Activated gamma-delta T cell (primary cell): ENCODE measurements at places on chromosomes 7 and 10.
A peak's percentile ranks its signal among the peaks of the same experiment; 100 is the strongest.

- DNase-seq, result no peak
Measured at GRCh38 chr10:116465546-116465945, 37.9 kb downstream of the PNLIPRP3 start.

DNA sequence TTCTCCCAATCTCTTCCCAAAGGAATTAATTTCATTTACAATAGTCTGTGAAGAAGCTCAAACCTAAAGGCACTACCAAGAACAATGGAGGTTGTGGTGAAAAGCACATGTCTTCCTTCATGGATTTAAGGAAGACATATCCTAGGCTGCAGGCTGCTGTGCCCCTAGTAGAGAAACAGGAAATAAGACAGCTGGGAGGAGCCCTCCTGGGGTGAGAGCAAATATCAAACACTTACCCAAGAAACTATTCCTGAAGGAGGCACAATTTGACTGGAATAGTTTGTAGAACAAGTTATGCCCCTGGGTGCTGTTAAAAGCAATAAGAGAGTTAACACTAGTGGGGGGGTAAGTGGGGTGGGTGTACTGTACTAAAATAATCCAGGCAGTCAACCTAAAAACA is 30.1 kb downstream of the PDZD8 start:
- no peak for DNase-seq

GRCh38 chr7:150569245-150569955 is 2.2 kb downstream of the GIMAP4 start:
- no peak for DNase-seq

DNA sequence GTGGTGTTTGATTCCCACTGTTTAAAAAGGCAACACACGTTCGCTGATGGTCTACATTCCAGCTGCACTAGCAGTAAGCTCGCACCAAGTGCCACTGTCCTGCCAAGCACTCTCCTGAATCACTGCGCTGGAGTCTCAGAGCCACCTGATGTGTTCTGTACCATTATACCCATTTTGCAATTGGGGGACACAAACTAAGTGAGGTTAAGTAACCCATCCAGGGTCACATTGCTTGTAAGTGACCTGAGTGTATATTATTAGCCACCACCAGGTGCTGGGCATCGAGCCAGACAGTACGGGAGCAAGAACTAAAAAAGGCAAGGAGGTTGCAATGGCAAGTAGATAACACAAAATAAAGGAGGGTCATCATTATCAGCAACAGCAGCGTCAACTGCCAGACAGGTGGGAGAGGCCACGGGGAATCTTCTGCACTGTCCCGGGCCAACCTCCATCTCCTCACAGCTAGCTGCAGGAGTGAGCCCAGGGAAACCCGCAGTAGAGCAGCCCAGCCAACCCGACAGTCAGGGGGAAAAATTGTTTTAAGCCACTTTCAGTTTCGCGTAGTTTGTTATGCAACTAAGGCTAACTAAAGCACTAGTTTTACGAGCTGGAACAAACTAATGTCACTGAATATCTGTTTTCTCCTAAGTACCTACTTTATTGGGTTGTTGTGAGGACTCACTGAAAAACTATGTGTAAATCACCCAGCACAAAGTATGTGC is 712 bp upstream of the CPVL start:
- no peak for DNase-seq

DNA sequence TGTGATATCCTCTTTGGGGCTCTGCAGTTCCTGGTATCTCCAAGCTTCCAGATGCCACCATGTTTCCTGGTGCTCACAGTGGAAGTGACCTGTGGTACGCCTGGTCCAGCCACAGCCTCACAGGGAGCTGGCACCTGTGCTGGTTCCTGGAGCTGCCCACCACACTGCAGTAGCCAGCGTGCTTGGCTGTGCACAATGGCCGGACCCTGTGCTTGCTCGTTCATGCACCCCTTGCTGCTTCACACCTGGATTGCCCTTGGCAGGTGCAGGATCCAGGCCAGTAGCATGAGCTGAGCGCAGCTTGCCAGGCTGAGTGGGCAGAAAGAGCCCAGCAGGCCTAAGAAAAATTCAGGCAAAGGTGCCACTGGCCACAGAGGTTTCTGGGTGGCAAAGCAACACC is 11.4 kb upstream of the ECHDC3 start:
- no peak for DNase-seq

DNA sequence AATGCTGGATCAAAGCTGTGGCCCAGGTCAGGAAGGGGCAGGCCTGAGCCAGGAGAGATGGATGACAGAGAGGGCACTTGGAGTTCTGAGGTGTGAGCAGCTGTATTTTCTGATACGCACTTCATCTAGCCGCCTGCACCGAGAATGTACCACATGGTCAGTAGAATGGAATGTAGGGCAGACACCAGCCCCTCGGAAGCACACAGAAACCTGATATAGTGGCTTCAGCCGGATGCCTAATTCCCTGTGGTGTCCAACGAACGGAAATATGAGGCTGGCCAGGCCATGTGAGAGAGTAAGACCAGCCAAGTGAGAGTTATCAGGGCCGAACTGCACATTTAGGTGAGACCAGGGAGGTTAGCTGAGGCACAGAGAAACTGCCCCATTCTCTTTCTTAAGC is 46.7 kb upstream of the PLCE1 start:
- DNase-seq, result no peak

- DNase-seq, result no peak
Measured at GRCh38 chr7:106863274-106863997, 1.6 kb upstream of the PIK3CG start.

DNA sequence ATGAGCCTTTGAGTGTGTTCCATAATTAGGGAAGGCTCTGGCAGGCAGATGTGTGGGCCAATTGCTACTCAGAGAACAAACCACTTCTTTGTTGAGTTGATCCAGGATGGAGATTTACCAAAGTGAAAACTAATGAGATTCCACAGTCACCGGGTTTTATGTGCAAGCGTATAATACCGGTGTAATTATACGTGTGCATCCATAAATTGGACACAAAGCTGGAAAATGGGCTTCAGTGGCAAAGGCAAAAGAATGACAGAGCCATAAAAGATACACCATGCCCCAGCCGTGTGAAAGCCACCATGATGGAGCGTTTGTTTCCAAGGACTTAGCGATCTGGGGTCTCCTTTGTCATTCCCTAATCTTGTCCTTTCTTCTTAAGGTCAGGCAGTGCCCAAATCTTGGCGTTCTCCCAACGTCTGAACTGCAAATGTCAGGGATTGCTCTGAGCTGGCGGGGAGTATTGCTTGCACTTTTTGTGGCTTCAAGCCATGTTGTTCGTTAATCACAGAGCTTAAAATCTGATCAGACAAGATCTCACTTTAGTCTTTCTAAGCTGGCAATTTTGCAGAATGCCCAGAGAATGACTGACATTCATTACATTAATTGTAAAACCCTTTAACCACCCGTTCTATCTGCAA is 70.1 kb downstream of the NPTX2 start:
- no peak for DNase-seq

DNA sequence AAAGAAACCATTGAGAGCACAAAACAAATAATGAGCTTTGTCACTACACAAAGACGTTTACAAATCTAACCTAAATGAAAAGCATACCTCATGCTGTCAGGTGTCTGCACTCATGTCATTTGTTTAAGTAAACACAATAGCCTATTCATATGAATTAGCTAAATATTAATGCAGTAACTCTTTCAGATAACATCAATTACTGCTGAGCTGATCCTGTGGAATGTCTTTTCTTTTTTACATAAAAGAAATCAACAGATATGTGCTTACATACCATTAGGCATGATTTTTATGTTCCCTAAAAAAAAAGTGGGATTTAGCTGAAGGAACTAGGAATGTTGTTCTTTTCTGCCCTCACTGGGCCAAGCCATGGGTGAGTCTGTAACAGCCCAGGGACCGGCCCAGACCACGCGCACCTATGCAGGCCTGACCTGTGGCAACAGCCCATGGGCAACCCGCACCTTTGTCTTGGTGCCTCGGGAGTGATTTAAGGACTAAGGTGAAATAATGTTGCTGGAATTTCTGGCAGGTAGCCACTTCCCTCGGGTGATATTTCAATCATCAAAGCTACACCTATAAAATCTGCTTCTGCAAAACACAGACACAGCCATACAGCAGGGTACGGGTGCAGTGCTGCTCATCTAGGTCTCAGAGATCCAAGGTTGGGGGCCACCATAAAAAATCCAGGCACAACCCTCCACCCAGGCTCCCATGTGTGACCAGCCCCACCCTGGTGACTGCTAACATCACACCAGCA is 44.6 kb downstream of the FGFR2 start:
- DNase-seq, result no peak

DNA sequence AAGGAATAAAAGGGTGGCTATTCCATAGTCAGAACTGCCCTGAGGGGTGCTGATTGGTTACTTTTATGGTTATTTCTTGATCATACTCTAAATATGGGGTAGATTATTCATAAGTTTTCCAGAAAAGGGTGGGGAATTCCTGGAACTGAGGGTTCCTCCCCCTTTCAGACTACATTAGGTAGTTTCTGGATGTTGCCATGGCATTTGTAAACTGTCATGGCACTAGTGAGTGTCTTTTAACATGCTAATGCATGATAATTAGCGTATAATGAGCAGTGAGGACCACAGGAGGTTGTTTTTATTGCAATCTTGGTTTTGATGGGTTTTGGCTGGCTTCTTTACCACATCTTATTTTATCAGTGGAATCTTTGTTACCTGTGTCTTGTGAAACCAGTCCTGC is 26.5 kb upstream of the POT1 start:
- no peak for DNase-seq

GRCh38 chr7:129797214-129797789 is 155.5 kb downstream of the UBE2H start:
- DNase-seq, result no peak

GRCh38 chr7:38229386-38229785 is 44.0 kb downstream of the TARP start:
- DNase-seq, result peak; percentile 23

- no peak for DNase-seq
Measured at GRCh38 chr7:80244206-80244916, 109.7 kb downstream of the GNAI1 start.

DNA sequence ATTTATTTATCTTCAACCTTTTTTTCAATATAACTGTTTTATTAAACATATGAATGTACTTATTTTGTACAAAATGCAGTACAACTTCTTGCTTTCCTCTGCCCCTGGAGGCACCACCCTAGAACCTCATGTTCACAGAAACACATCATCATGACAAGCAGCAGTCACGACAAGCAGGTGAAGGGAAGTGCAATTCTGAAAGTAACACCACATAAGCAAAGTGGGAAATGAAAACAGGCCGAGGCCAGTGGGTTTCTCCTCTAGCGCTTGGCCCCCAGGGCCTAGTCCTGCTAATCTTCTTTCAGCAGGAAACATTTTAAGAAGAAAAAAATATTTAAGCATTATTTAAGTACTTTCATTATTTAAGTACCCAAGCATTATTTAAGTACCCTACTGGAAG is 598.1 kb downstream of the SH2D4B start:
- DNase-seq, result no peak

- no peak for DNase-seq
Measured at GRCh38 chr7:133039614-133040013, 42.3 kb downstream of the CHCHD3 start.

DNA sequence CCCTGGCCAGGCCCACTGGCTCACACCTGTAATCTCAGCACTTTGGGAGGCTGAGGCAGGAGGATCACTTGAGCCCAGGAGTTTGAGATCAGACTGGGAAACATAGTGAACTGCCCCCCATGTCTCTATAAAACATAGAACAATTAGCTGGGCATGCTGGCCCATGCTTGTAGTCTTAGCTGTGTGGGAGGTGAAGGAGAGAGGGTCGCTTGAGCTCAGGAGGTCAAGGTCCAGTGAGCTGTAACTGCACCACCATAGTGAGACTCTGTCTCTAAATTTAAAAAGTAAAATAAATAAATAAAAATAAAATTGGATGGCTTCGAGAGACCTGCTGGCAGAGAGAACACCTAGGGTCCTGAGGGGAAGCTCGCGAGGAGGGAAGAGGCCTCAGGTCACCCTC is 69.9 kb upstream of the PARD3 start:
- no peak for DNase-seq
